Activated CD4-positive, alpha-beta T cell treated with anti-CD3 and anti-CD28 coated beads, Interleukin-2, Interleukin-4, amounts not matched to agents 100 ng/mL and 50 ng/mL, durations not matched to agents 16 hours and 8 hours (primary cell): ENCODE measurements at places on chromosomes 2 and 18.

- DNase-seq, result no peak
These were observed 75.3 kb downstream of the GALNT3 start for GRCh38 chr2:165718610-165719210.

DNA sequence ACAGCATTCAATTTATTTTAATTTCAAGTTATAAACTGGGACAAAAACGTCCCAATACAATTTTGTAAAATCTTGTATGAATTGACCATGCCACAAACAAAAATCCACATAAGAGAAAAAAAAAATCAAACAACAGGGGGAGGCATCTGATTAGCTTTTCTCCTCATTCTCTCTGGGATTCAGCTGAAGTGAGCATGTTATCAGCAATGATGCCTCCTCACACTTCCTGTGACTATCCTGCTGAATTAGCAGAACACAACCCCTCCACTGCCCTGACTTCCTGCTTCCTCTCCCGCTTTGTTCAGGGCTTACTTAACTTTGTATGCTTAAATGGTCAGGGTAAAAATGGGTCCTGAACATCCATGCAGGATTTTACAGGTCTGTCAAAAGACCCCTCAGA, 132.2 kb upstream of the ITGB6 start:
- peak; percentile 55 for DNase-seq

GRCh38 chr2:143246815-143247744, 117.9 kb downstream of the ARHGAP15 start:
- no peak for DNase-seq

DNA sequence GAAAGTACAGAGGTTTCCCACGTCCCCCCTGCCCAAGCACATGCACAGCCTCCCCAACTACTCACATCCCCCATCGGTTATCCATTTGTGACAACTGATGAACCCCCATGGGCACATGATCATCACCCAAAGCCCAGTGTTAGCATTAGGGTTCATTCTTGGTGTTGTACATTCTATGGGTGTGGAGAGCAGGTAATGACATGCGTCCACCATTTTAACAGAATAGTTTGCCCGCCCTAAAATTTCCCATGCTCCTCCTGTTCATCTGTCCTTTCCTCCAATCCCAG, 74.3 kb downstream of the LONRF2 start:
- DNase-seq, result no peak

DNA sequence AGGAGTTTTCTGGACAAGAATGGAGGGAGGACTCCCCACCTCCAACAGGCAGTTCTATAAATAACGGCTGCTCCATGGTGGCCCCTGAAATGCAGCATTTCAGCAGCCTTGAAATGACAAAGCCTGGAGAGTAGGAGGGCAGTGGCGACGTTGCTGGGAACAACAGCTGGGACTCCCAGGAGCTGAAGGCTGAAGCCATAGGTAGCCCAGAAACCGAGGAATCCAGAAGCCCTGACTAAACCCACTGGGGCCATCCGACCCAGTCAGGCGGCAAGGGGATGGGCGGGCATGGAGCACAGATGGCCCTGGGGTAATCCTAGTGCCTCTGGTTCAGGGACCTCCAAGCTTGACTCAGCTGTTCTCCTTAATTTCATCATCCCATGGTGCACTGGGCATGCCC, 9.0 kb downstream of the PRKAG3 start:
- DNase-seq, result no peak

- peak; percentile 45 for DNase-seq
These were observed 22.9 kb downstream of the RBM43 start for GRCh38 chr2:151238527-151239487.
